ENCODE measurements at places on chromosomes 13 and 19. TPM values are rescaled to one million over a fixed set of nuclear protein-coding genes. Genes with fewer than 3 reads are reported as not detected.

Gene MADCAM1
- 3.6 TPM for polyA plus RNA-seq

Gene SLAIN1
- 22.5 TPM for polyA plus RNA-seq

Gene ZNF625
- polyA plus RNA-seq = 18.4 TPM

GRCh38 chr13:102198418-102199311, 203.2 kb downstream of the FGF14 start:
- no peak for DNase-seq

- DNase-seq = no peak
These were observed 253.8 kb downstream of the DLEU7 start for GRCh38 chr13:50589651-50590054.

Gene KLK14
- 0.22 TPM for polyA plus RNA-seq

Gene CGB3
- not detected for polyA plus RNA-seq

- DNase-seq = no peak
These were observed 523.5 kb upstream of the ARGLU1 start for GRCh38 chr13:107091428-107091827.

DNA sequence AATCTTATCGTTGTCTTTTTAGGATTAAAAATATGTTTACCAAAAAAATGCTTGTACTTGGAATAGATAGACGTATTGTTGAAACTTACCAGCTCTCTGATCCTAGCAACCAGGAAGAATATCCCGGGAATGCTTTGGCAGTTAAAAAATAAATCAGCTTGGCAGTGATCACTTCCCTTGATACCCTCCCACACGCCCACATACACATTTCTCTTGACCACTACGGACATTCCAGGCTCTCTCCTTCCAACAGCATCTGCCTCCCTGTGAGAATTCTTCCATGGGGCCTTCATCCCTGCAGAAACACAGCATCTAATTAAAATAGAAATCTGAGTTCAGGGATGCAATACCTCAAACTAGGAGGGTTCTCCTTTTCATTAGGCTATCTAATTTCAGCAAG, 57.9 kb downstream of the THSD1 start:
- DNase-seq = peak; percentile 15

Gene NBEA
- 19.2 TPM for polyA plus RNA-seq

Gene SPTBN4
- polyA plus RNA-seq = 2.2 TPM

GRCh38 chr13:19573120-19573716, 11.9 kb upstream of the TPTE2 start:
- DNase-seq = no peak

- DNase-seq = no peak
These were observed 192.7 kb downstream of the LHFPL6 start for GRCh38 chr13:39410096-39410901.

Gene ZNF835
- 4.4 TPM for polyA plus RNA-seq

- no peak for DNase-seq
These were observed 278.8 kb downstream of the SLITRK6 start for GRCh38 chr13:85520445-85520844.

Gene KIR2DL3
- polyA plus RNA-seq = not detected

Gene ZNF525
- 9.9 TPM for polyA plus RNA-seq

- DNase-seq = no peak
These were observed 75.3 kb upstream of the POMP start for GRCh38 chr13:28583651-28584091.

- DNase-seq = peak; percentile 22
These were observed 55.0 kb downstream of the ZIC5 start for GRCh38 chr13:99916366-99917103.

DNA sequence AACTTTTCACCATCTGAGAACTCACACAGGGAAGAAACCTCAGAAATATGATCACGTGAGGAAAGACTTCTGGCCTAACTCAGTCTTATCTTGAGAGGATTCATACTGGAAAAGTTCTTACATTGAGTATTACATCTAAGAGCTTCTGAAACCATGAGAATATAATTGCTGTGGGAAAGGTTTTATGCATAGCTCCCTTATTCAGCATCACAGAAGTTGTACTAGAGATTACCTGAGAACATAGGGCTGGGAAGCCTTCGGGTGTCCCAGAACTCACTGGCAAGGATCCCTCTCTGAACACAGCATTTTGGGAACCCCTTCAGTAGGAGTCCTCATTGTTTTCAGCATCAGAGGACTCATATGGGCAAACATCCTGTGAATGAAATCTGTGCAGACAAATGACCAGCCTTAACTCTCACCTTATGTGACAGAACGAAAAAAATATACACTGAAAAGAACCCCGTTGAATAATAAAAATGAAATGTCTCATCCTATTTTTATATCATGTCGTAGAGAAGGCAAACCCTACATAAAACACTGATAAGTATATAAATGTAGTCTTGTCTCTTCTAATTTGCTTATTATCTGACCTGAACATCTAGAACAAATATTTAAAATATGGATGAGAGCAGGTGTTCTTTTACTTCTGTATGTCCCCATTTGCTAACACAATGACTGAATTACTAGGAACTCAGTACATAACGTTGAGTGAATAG, 14.2 kb downstream of the ZNF274 start:
- no peak for DNase-seq

- no peak for DNase-seq
These were observed 283.1 kb downstream of the DCT start for GRCh38 chr13:94196413-94196812.

- no peak for DNase-seq
These were observed 226.1 kb downstream of the RFC3 start for GRCh38 chr13:34044041-34044440.

- peak; percentile 44 for DNase-seq
These were observed at the start of gene AMER2 for GRCh38 chr13:25171517-25172302. Gene AMER2 (minus strand): TSS chr13:25172288. CDS start chr13:25171619, 669 bp downstream.

DNA sequence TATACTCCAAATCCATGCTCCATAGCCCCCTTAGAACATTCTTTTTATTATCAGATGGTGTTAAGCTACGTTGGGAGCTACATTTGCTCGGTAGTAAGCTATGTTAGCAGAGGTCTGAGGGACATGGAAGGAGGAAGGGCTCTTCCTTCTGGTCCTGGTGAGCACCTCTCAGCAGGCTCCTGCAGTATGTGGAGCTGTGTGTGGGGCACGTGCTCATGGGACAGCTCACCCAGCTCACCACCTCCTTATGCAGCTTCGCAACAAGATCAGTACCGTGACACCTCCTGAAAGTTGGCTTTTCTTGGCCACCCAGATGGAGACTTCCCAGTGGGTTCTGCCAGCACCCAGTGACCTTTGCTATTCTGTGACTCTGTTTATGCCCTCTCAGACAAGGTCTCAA, 400.5 kb upstream of the SLC10A2 start:
- no peak for DNase-seq

DNA sequence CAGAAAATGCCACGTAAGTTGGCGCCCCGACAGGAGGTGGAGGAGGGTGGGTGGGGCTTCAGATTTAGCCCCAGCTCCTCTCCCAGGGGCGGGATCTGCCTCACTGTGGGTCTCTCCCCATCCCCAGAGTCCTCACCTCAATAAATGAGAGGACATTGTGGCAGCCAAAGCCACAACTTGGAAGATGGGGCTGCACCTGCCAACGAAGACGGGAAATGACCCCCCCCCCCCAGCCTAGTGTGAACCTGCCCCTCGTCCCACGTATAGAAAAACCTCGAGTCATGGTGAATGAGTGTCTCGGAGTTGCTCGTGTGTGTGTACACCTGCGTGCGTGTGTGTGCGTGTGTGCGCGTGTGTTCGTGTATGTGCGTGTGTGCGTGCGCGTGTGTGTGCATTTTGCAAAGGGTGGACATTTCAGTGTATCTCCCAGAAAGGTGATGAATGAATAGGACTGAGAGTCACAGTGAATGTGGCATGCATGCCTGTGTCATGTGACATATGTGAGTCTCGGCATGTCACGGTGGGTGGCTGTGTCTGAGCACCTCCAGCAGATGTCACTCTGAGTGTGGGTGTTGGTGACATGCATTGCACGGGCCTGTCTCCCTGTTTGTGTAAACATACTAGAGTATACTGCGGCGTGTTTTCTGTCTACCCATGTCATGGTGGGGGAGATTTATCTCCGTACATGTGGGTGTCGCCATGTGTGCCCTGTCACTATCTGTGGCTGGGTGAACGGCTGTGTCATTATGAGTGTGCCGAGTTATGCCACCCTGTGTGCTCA, 1.5 kb upstream of the TRAPPC5 start:
- no peak for DNase-seq

All from renal cortex interstitium (tissue), 15 donors.